ENCODE measurements at places on chromosomes 4 and X.

GRCh38 chrX:54492340-54492739 is 3.7 kb downstream of the FGD1 start:
- peak; percentile 58 for DNase-seq

DNA sequence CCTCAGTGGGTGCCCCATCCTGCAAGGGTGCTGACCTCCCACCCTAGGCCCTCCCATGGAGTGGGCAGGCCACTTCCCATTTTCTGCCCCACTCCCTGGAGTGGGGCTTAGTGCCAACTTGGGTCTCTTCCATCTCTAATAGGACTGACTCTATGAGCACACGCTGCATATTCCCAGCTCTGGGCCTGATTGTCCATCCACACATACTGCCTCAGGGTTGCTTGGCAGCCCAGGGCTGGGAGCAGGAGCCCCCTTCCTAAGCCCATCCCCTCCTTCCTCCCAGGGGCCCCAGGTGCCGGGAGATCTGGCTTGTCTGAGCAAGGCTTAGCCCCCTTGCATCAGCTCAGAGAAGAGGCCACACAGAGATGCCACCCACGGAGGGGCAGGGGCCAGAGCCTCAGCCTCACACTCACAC is 55.1 kb downstream of the PJA1 start:
- DNase-seq: peak; percentile 13

DNA sequence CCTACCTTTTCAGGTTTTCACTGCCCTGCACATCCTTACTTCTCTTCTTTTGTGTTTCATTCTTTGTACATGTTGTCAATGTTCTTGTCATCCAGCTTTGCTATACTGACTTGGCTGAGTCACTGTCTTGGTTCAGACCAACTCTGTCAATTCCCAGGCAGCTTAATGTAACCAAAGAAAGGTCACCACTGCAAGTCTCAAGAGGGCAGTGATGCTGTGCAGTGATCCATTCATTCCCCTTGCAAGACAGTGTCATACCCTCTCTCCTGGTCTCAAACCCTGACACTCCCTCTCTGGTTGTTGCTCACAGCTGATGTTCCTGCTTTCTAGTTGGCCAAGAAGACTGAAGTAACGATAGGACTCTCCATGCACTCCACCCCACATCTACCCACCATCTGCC is 17.5 kb downstream of the RAB39B start:
- DNase-seq: no peak

- no peak for DNase-seq
These were observed 22.1 kb downstream of the STAP1 start for GRCh38 chr4:67580577-67580976.

DNA sequence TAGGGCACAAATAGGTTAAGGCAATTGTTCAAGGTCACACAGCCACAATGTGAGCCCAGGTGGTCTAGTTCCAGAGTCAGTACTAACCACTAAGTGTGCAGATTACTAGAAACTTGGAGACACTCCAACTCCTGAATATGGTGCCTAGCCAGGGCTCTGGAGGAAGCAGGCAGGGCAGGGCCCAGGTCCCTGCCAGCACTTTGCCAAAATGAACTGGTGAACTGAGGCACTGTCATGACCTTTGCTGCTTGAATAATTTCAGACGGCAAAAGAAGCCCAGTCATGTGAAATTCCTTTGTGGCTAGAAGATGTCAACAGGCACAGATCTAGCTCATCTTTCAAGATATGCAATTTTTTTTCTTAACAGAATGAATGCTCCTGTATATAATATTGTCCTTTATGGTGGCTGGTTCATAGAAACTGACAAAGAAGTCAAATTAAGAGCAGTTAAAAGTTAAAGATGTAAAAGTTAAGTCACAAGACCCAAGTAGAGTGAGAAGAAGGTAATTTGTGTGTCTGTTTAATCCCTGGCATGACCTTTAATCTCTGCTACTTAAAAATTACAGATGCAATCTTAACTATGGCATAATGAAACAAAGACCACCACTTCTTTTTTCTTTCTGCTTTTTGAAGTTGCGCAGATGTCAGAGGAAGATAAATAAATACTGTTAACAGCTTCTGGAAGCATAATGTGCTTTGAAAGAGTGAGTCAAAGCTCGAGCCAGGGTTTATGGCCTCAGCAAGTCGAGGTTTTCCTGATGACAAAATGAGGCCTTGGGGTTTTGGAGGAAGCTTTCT is 54.1 kb downstream of the SHROOM3 start:
- DNase-seq: peak; percentile 39

- DNase-seq: no peak
These were observed 1.1 kb upstream of the SEL1L3 start for GRCh38 chr4:25863831-25864418.

- DNase-seq: no peak
These were observed 1.3 kb downstream of the GDI1 start for GRCh38 chrX:154437971-154438893.

DNA sequence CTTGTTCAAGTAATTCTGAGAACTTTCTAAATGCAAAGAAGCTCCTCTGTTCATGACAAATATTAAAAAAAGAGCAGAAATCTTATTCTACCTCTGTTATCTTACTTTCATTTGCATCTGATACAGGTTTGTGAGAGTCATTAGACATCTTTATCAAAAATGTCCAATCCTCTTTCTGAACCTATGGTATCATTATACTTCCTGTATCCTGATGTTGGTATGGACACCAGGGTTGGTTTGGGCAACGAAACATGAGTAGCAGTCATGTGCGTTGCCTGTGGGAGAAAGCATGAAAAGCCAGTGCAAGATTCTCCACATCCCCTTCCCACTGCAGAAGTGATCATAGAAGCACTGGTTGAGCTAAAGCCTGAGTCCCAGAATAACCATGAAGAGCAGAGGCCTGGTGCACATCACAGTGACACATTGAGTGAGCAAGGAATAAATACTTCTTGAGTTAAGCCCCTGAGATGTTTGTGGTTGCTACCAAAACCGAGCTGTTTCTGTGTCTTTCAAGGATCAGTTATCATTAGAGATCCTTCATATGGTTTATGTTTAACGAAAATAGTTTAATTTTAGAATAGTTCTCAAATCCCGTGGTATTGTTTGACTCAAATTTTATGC is 197.2 kb downstream of the BANK1 start:
- no peak for DNase-seq

- no peak for DNase-seq
These were observed 226.6 kb upstream of the INTU start for GRCh38 chr4:127406187-127406586.

GRCh38 chrX:8738588-8739189 is 6.8 kb upstream of the ANOS1 start:
- peak; percentile 19 for DNase-seq

GRCh38 chrX:49172280-49172780 is 632 bp downstream of the PLP2 start:
- DNase-seq: peak; percentile 28

DNA sequence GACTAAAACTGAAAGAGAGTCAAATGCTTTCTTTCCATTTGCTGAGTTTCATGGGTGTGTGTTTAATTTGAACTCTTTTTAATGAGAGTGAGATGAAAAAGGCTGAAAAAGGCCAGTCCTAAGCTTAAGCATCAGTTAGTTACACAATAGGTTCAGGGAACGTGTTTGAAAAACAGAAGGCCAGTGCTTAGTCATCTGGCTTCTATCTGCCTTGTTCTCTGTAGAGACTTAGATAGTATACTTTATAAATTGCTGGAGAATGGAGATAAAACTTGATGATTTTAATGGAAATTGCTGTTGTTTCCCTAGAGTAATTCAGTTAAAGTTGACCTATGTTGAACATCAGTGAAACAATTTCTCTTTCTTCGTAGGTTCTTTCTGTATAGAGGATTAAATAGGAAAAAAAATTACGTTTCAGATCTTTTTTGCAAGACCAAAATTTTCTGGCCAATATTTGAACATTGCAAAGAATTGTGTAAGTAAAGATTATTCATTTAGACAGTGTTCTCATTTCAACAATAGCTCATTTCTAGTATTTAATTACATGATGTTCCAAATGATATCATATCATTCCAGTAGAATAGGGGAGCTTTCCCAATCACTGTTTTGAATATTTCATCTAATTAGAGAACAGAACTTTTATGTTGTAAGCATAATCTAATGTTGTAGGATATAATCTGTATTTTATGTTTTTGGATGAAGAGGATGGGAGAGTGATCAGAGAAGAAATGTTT is 1088.8 kb downstream of the ADGRL3 start:
- no peak for DNase-seq

- no peak for DNase-seq
These were observed 528.3 kb upstream of the BOD1L1 start for GRCh38 chr4:14155803-14156202.

- peak; percentile 72 for DNase-seq
These were observed 10.1 kb downstream of the ELF4 start for GRCh38 chrX:130100180-130100579.

DNA sequence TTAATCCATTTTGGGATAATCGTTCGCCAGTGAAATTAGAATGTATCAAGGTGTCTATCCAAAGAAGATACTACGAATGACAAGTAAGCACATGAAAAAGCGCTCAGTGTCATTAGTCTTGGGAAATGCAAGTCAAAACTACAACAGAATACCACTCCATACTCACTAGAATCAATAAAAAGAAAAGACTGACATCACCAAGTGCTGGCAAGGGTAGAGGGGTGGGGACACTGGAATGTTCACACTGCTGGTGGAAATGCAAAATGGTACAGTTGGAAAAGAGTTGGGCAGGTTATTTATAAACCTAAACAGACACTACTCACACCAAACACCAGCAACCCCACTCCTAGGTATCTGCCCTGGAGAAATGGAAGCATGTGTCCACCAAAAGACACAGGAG is 11.2 kb downstream of the WDR1 start:
- no peak for DNase-seq

- DNase-seq: no peak
These were observed 17.9 kb downstream of the LRBA start for GRCh38 chr4:150997141-150997540.

GRCh38 chr4:149766135-149766534 is 49.5 kb downstream of the IQCM start:
- no peak for DNase-seq

DNA sequence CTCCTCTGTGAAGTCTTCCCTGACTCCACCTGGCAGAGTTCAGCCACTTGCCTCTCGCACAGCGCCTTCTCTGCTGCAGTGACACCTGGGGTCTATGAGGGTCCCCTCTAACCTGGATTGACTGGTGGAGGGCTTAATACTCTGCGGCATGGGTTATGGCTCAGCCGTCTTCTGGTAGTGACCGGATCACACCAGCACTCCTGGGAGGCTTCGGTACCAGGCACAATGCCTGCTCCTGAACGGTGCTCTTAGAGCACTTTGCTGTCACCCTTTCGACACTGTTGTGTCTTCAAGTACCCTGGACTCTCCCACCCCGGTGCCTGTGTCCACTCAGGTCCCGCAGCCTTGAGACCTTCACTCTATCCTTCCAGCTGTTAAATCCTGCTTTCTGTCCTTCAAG is 50.0 kb downstream of the C4orf50 start:
- no peak for DNase-seq
